ENCODE measurements at places on chromosomes 16 and 17. TPM values are rescaled to one million over a fixed set of nuclear protein-coding genes. Genes with fewer than 3 reads are reported as not detected.

The SRCIN1 gene
- total RNA-seq: 2.9 TPM

The RNF151 gene
- total RNA-seq: not detected

The NGFR gene
- 1.3 TPM for total RNA-seq

The TIMP2 gene
- 42.7 TPM for total RNA-seq

The MRPS23 gene
- 44.5 TPM for total RNA-seq

The SLC52A1 gene
- 0.25 TPM for total RNA-seq

The AP1G1 gene
- total RNA-seq: 60.0 TPM

The CDK5R1 gene
- total RNA-seq: 10.6 TPM

The ARHGDIA gene
- 309 TPM for total RNA-seq

The RNU2-1 gene
- total RNA-seq: 5,100 TPM

The CACNG3 gene
- not detected for total RNA-seq

The SARM1 gene
- 1.3 TPM for total RNA-seq

The OR3A3 gene
- total RNA-seq: not detected

The RAB40C gene
- total RNA-seq: 21.3 TPM

The IL17C gene
- not detected for total RNA-seq

The FOXN1 gene
- total RNA-seq: not detected

The SOCS1 gene
- 9.2 TPM for total RNA-seq

The IL32 gene
- 2.4 TPM for total RNA-seq

The WFIKKN2 gene
- total RNA-seq: 0.27 TPM

The CX3CL1 gene
- total RNA-seq: 0.18 TPM

The ZNF598 gene
- 49.5 TPM for total RNA-seq

The CTNS gene
- total RNA-seq: 16.5 TPM

The TPSG1 gene
- not detected for total RNA-seq

The SYCE1L gene
- total RNA-seq: 4.7 TPM

The RAD51D gene
- 12.6 TPM for total RNA-seq

The ABCA5 gene
- total RNA-seq: 9.4 TPM

The KRTAP16-1 gene
- total RNA-seq: not detected

The KRTAP1-5 gene
- not detected for total RNA-seq

The KRT33B gene
- not detected for total RNA-seq

The RIPOR1 gene
- total RNA-seq: 52.3 TPM

The DBF4B gene
- 31.1 TPM for total RNA-seq

The MYADML2 gene
- not detected for total RNA-seq

The TBC1D3K gene
- not detected for total RNA-seq

The MAPT gene
- 0.69 TPM for total RNA-seq

The MMP28 gene
- total RNA-seq: not detected

The GNG13 gene
- total RNA-seq: not detected

The CDRT15 gene
- total RNA-seq: not detected

Measured in endodermal cell (in vitro differentiated cells).